ENCODE measurements at places on chromosomes 11 and 22. TPM values are rescaled to one million over a fixed set of nuclear protein-coding genes. Genes with fewer than 3 reads are reported as not detected.

The GAL3ST1 gene
- not detected for total RNA-seq

The OR5P2 gene
- not detected for total RNA-seq

The FBLN1 gene
- 6.7 TPM for total RNA-seq

The HBB gene
- total RNA-seq = not detected

The CTSC gene
- 197 TPM for total RNA-seq

The TMA7B gene
- total RNA-seq = not detected

The ARAP1 gene
- total RNA-seq = 69.8 TPM

The MPZL2 gene
- total RNA-seq = 1.1 TPM

The VWCE gene
- 0.19 TPM for total RNA-seq

The STT3A gene
- 353 TPM for total RNA-seq

The ALKBH3 gene
- 18.3 TPM for total RNA-seq

The CLCF1 gene
- total RNA-seq = 3.4 TPM

The IGSF9B gene
- under 0.01 TPM for total RNA-seq

The CARD18 gene
- total RNA-seq = not detected

The DNAJB7 gene
- not detected for total RNA-seq

The NXPE2 gene
- not detected for total RNA-seq

The C11orf42 gene
- not detected for total RNA-seq

The EP300 gene
- 24.8 TPM for total RNA-seq

The FOSL1 gene
- total RNA-seq = 17.5 TPM

The YPEL4 gene
- 2.8 TPM for total RNA-seq

The OR51B4 gene
- total RNA-seq = not detected

The SCUBE1 gene
- not detected for total RNA-seq

The SMARCB1 gene
- total RNA-seq = 15.5 TPM

The LARGE2 gene
- not detected for total RNA-seq

The SAA4 gene
- not detected for total RNA-seq

The RAG2 gene
- not detected for total RNA-seq

The RASD2 gene
- 0.56 TPM for total RNA-seq

The ZW10 gene
- 29.1 TPM for total RNA-seq

The BLID gene
- 20.0 TPM for total RNA-seq

The SHISA8 gene
- total RNA-seq = not detected

The RAD9A gene
- total RNA-seq = 6.2 TPM

The CNTN5 gene
- 1.5 TPM for total RNA-seq

The OR51I1 gene
- not detected for total RNA-seq

The NARS2 gene
- total RNA-seq = 20.7 TPM

The TRPM5 gene
- total RNA-seq = not detected

The HEPN1 gene
- total RNA-seq = not detected

The LAYN gene
- total RNA-seq = 16.9 TPM

The CHRNA10 gene
- total RNA-seq = 0.56 TPM

The PVALB gene
- not detected for total RNA-seq

The AASDHPPT gene
- 59.6 TPM for total RNA-seq

The JAML gene
- total RNA-seq = not detected

The GLB1L3 gene
- total RNA-seq = not detected

The C22orf42 gene
- total RNA-seq = not detected

The TBX1 gene
- total RNA-seq = 0.85 TPM

The SYTL2 gene
- 24.3 TPM for total RNA-seq

The PHF21B gene
- total RNA-seq = not detected

The TYR gene
- total RNA-seq = not detected

The BTBD18 gene
- not detected for total RNA-seq

The BIRC3 gene
- total RNA-seq = 1.3 TPM

The DGCR6 gene
- total RNA-seq = 0.19 TPM

The TSGA10IP gene
- not detected for total RNA-seq

The TMPRSS4 gene
- total RNA-seq = not detected

The CLMP gene
- 324 TPM for total RNA-seq

The FGF3 gene
- not detected for total RNA-seq

The GGTLC3 gene
- not detected for total RNA-seq

The TMEM151A gene
- total RNA-seq = under 0.01 TPM

The DEPDC7 gene
- total RNA-seq = 5.1 TPM

The CHRM1 gene
- total RNA-seq = not detected

Data from regular cardiac myocyte (primary cell).